ENCODE measurements at places on chromosomes 4 and X.

DNA sequence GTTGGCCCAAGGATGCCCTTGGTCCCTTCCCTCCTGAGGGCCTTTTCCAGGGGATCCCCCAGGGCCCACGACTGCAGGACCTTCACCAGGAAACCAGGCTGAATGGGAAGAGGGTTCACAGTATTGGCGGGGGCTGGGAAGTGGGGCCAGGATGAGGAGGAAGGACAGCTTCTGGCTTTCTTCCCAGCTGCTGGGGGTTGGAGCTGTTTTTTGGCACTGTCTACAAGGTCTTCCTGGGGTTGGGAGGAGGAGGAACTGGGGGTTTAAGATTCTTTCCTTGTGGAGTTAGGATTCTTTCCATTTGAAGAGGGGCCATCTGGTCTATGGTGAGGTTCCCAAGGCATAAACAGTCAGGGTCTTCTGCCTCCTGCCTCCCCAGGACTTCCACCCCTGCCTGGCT, 64.8 kb downstream of the KIF4A start:
- no peak for DNase-seq

- DNase-seq: no peak
Measured at GRCh38 chr4:17512973-17513665, 1.2 kb upstream of the QDPR start.

- DNase-seq: peak; percentile 44
Measured at GRCh38 chrX:120308959-120309872, 2.0 kb downstream of the TMEM255A start.

- DNase-seq: no peak
Measured at GRCh38 chr4:32161392-32161791, 1441.2 kb downstream of the PCDH7 start.

DNA sequence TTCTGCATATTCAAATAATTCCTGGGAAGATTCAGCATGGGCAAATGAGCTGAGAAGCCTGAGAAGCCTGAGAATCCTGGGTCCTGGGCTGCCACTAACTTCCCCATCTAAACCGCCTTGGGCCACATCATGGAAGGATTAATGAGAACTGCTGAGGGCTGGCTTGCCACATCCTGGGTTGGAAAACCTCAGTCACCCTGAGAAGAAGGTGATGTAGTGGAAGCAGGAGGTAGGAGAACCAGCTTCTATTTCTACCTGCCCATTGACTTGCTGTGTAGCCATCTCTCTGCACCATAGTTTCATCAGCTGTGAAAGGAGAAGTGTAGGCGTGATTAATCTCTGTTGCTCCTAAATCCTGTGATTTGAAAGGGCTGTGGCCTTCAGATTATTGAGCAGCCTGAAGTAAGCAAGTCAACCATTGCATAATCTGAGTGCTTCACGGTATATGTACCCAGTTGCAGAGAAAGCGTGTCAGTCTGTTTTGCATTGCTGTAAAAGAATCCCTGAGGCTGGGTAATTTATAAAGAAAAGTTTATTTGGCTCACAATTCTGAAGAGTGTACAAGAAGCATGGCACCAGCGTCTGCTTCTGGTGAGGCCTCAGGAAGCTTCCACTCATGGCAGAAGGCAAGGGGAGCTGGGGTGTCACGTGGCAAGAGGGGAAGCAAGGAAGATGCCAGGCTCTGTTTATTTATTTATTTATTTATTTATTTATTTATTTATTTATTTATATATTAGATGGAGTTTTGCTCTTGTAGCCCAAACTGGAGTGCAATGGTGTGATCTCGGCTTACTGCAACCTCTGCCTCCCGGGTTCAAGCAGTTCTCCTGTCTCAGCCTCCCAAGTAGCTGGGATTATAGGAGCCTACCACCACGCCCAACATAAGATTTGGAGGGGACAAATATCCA, 140.9 kb upstream of the ATP6AP2 start:
- no peak for DNase-seq

- DNase-seq: no peak
Measured at GRCh38 chrX:2533424-2533823, 32.6 kb upstream of the DHRSX start.

- peak; percentile 57 for DNase-seq
Measured at GRCh38 chr4:1130316-1131186, 17.2 kb upstream of the RNF212 start.

GRCh38 chrX:150692831-150693724, at the start of gene MTMR1:
MTMR1 (plus strand) TSS chrX:150693396; CDS start chrX:150693531, 135 bp downstream.
- peak; percentile 50 for DNase-seq

DNA sequence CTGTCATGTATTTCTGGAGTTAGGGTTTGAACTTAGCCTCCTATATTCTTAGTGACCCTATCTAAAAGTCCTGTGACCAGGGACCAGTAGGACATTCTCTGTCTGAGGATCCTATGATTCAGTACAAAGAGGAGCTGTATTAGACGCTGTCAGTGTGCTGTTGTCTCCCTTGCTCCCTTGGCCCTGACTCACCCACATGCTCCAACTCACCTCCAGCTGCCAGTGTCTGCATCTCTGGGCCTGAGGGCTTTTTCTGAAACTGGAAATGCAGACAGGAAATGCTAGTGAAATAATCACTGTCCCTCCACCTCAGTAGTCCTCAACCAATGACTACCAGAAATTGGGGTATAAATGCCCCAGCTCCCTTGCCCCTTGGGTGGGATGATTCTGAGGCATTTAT, 535.3 kb upstream of the RPS6KA3 start:
- DNase-seq: no peak

DNA sequence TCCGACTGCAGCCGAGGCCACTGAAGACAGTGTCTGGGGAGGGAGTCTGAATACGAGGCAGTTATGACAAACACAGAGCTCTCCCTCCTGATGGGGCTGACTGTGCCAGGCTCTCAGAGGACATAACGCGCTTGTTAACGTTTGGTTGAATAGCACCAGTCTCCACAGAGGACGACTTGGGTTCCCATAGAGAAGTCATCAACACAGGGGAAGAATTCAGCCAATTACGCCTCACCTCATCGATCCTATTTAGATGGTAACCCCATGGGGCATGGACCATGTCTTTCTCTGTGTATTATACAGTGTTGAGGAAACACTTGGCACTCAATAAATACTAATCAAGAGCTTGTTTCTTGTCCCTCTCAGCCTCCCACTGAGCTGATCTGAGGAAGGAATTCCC, 642.6 kb upstream of the LCORL start:
- DNase-seq: no peak

GRCh38 chr4:186736466-186736865, 12.8 kb upstream of the FAT1 start:
- no peak for DNase-seq

DNA sequence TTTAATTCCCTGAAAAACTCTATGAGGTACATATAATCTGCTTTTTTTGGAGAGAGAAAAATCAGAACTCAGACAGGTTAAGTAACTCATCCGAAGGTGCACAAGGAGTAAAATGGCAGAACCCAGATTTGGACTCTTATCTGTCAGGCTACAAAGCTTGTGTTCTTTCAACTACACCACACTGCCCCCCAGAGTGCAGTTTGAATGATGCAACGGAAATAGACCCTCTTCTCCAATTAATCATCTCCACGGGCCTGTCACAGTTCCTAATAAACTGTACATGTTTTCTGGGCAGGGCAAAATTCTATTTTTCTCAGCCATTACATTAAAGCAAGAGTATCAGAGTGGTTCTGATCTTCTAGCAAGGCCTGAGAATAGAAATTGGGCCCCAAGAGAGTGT, 35.3 kb upstream of the DCX start:
- DNase-seq: no peak

- no peak for DNase-seq
Measured at GRCh38 chr4:72564184-72564583, 4.8 kb downstream of the ADAMTS3 start.

DNA sequence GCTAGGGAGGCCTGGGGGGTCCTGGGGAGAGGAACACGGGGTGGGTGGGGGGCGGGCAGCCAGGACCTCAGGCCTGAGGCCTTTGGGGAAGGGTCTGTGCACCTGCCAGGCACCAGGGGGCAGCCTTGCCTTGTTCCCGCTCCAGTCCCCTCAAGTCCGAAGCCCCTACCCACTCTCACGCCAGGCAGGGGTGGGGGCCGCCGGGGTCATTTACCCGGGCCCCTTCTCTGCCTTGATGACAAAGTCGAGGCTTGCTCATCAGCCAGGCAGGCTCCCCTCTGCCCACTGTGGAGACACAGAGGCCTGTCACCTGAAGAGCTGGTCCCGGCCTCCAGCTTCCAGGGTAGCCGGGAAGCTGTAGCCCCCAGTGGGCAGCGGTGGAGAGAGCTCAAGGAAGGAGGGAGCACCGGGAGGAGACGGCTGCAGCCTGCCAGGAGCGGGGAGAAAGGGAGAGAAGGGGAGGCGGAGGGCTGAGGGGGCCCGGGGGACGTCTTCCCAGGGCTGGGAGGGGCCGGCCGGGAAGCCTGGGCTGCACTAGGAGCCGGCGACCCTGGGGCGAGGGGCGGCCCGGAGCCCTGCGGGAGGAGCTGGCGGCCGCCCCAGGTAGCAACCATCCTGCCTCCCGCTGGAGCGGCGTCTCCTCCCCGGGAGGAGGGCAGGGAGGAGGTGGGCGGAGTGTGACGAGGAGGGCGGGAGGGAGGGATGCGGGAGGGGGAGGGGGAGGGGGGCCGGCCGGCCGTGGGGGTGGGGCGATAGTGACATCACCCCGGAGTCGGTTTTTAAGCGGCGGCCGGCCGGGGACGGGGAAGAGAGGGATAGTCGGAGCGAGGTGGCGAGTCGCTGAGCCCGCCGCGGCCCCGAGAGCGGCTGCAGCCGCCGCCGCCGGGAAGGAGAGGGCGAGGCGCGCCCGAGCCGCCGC, at the start of gene SLC6A8:
SLC6A8 (plus strand) TSS at position 806 of the 919 bp plus-strand sequence. CDS start 649 bp downstream, outside the sequence.
- no peak for DNase-seq

GRCh38 chrX:105282077-105282476, 61.6 kb upstream of the TEX13A start:
- DNase-seq: no peak

- DNase-seq: no peak
Measured at GRCh38 chr4:79852305-79852730, 220.7 kb downstream of the ANTXR2 start.

- DNase-seq: no peak
Measured at GRCh38 chr4:120156120-120156718, 89.6 kb upstream of the MAD2L1 start.

DNA sequence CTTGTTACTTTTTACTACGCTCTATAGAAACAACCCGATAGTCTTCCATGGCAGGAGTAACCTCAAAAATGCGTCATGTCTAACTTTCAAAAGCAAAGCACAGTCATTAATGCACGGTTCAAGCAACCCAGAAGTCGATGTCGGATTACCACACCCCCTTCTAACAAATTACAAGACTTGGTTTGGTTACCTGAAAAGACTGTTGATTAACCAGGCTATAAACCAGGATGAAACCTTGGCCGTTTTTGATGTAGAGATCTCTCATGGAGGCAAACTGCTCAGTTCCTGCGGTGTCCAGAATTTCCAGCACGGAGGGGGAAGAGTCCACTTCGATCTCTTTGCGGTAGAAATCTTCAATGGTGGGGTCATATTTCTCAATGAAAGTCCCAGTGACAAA, 2.4 kb downstream of the RAP2C start:
- DNase-seq: no peak

GRCh38 chrX:22338740-22339139, 66.0 kb downstream of the CBLL2 start:
- no peak for DNase-seq

GRCh38 chrX:17185431-17185830, 189.6 kb upstream of the NHS start:
- DNase-seq: no peak

- DNase-seq: no peak
Measured at GRCh38 chr4:102061133-102061532, 270.6 kb downstream of the BANK1 start.

DNA sequence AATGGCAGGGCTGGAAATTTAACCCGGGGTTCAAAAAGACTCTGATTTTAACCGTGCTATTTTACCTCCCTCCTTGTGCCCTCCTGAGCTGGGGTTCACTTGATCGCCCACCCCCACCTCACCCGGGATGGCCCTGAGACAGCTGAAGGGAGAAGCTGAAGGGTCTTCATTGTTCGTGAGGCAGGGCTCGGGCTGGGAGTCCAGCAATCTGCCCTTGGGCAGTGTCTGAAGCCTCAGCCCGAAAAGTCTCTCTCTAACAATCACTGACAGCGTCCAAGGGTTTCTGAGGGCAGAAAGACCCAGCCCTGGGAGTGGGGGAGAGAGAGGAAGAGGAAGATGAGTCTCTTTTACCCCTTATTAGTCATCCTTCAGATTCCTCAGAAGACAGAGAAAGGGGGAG, 39.4 kb upstream of the PHOX2B start:
- DNase-seq: no peak

DNA sequence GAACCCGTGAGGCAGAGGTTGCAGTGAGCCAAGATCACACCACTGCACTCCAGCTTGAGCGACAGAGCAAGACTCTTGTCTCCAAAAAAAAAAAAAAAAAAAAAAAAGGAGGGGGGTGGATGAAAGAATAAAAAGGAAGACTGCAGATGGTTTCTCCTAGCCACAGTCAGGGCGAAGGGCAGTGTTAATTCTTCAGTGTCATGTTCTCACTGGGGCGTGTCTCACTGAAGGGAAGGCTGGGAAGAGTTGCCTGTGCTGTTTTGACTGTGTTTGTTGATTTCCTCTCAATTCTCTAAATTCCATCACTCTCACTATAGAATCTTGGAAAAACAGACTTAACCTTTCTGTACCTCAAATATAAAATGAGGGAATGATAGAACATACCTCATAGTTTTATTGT, 71.6 kb upstream of the DHX15 start:
- DNase-seq: no peak

DNA sequence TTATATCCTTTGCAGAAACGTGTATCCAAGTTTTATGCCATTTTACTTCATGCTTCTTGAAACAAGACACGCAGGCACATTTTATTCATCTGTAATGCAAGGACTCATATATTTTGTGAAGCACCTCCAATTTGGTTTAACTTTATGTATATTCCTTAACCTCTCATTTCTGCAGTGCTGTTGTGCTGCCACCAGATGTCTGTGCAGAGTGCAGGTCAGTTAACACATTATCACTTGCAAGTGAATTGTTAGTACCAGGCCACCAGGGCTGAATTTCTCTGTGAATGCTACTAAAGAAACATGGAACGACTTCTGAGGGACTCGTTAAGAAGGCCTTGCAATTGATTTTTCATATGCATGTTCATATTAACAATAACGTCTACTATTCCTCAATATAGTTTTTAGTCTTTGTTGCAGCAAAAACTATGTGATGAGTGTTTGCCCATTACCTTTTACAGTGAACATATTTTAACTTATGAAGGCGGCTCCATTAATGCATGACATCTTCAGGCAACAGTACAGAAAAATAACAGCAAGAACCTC, 770.3 kb downstream of the NLGN4X start:
- DNase-seq: no peak

- no peak for DNase-seq
Measured at GRCh38 chrX:153766871-153767673, 3.0 kb downstream of the PLXNB3 start.

GRCh38 chrX:133530960-133531359, 115.7 kb upstream of the GPC4 start:
- DNase-seq: no peak

DNA sequence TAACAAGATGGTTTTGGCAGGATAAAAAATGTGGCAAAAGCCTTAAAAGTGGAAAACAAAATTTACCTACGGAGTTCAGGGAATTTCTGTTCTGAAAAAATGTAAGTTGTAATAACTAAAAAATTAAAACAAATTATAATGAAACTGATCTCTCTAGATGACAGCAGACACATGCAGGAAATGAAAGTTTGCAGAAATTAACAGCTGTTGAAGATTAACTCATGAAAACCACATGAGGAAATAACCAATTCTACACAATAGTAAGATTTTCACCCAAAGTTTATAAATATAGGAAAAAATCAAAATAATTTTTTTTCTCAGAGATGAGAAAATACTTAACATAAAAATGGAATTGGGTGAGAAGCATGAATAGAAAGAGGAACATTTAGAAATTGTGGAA, 47.5 kb upstream of the UGT2B15 start:
- no peak for DNase-seq

Data from stimulated activated CD4-positive, alpha-beta T cell treated with anti-CD3 and anti-CD28 coated beads, Interleukin-15, amount 100 ng/mL, for 1 hour (primary cell).